ENCODE measurements at places on chromosomes 5 and 9. TPM values are rescaled to one million over a fixed set of nuclear protein-coding genes. Genes with fewer than 3 reads are reported as not detected.

GRCh38 chr9:18020121-18020745 is 441.4 kb downstream of the SH3GL2 start:
- peak; percentile 19 for DNase-seq

GRCh38 chr5:173180331-173180730 is 36.0 kb downstream of the BNIP1 start:
- DNase-seq, result no peak

DNA sequence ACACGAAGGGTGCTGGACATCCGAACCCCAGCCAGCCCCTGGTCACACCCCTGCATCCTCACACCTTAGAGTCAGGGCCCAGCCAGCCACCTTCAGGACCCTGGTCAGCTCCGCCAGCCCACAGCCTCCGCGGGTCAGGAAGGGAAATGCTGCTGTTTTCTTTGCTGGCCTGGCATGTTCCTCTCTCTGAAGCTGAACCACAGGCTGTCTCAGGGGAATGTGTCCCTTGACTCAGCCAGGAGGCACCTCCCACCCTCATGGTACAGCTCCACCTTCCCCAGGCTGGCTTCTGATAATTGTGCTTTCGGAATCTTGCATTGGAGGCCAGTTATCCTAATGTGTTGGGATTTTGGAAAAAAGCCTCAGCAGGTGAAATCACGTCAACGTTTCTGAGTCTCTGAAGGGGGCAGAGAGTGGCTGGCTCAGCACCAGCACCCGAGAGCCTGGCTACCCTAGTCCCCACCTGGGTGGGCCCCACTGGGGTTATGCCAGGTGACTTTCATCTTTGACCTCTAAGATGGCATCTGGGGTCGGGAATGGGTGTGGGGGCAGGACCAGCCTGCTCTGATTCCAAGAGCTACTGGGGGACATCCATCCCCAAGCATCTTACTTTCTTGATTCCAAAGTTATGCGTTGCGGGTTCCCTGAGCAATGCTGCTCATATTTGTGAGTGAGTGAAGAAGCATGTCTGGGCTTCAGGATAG is 9.8 kb upstream of the OLFM1 start:
- peak; percentile 14 for DNase-seq

DNA sequence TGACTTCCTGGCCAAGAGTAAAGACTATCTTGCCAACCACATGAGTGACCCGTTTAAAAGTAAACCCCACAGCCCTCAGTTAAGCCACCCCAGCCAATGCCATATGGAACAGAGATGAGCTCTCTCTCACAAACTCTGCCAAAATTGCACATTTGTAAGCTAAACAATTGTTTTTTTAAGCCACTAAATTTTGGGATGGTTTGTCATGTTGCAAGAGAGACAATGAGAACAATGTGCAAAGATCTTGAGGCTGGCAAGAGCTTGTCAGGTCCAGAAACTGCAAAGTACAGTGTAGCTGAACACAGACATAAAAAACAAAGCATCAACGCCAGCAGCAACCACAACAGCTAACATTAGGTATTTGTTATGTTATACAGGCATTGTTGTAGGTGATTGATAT is 27.8 kb downstream of the HOMER1 start:
- no peak for DNase-seq

DNA sequence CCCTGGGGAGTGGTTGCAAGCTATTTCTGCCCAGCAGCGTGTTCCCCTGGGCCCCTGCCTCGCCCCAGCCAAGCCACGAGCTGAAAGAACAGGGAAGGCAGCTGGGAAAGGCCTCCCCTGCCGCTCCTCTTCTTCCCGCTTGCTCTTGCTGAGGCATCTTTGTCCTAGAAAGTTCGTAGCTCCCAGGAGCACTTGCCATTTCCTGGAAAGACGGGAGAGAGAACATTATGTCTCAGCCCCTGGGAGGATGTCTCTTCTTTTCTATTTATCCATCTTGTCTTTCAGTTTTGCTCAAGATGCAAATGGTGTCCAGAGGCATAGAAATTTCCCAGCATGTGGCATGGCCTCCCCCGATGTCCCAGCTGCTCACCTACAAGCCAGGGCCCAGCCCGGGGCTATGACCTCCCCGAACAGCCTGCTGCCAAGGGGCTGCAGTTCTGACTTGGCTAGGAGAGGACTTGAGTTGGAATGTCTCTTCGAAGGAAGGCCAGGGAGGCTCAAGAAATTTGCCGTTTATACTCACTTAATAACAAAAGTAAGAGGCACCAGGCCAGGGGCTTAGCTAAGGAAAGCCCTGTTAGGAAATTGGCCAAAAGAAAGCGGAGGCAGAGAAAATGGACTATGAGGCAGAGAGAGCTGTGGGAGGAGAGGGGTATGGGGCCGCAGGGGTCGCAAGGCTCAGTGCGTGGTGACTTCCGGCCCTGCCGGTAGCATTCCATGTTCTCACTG is 87.3 kb downstream of the LIFR start:
- peak; percentile 69 for DNase-seq

- DNase-seq, result no peak
Measured at GRCh38 chr5:31918739-31919138, 255.4 kb downstream of the GOLPH3 start.

EIF4EBP3 gene
- total RNA-seq, result 7.8 TPM

GRCh38 chr5:671459-672328 is 21.5 kb downstream of the TPPP start:
- peak; percentile 65 for DNase-seq

- no peak for DNase-seq
Measured at GRCh38 chr5:3619579-3619978, 23.9 kb downstream of the IRX1 start.

- no peak for DNase-seq
Measured at GRCh38 chr9:32401488-32401887, 17.0 kb downstream of the ACO1 start.

DNA sequence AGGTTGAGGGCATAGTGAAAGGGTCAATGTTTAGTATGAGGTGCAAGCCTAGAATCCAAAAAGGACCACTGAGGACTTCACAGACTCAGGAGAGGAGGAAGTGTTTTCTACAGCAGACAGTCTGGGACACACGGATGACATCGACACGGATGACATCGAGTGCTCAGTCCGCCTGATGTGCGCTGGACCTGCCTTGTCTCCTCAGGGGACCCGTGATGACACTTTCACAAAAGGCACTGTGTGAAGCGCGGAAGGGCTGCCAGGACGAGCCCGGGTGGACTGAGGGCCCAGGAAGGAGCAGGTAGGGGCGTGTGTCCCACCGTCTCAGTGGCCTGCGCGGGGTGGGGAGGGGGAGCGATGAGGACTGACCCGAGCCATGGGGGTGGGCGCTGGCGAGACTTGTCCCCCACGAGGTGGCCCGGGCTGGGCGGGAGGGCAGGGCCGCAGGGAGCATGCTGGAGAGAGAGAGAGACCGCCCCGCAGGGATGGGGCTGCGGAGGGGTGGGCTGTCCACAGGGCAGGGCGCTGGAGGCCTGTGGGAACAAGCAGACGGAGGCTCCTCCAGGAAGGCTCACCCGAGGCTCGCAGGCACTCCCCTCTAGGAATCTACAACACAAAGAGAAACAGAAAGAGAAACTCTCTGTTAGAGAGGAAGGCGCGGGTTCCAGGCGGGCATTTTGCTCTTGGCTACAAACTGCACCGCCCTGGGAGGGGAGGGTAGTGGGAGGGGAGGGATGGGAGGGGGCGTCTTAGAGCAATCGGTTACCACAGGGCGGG is 54.9 kb downstream of the USP20 start:
- no peak for DNase-seq

DNA sequence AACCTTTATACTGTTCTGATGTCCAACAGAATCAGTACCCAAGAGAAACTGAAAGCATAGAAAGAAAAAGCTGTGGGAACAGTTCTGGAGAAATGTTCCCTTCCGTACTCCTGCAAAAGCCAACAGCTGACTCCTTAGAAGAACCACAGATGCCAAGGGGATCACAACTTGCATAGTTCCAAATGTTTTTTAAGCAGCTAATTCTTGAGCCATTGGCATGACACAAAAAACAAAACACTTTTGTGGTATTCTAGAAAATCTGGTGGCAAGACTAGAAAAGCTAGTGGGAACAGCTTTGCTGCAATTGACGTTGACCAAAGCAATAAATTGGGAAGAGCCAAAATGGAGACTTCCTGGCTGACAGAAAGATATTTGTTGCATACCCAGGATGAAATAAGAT is 189.9 kb downstream of the ARL15 start:
- no peak for DNase-seq

GRCh38 chr5:174751154-174752000 is 27.0 kb downstream of the MSX2 start:
- no peak for DNase-seq

DNA sequence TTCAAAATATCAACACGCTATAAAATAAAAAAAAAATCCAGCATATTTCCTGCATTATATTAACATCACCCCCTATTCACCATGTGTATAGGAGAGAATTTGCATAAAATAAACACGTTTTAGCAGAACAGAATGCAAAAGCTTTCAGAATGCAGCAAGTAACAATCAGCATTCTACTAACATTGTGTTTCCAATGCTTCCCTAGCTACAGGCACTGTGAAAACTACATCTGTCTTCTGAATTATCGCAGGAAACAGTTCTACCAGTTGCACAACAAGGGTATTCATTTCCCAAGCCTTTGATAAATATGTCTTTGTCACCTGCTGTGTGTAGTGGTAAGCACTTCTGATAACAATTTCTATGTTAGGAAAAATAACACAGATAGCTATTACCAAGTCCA is 1015.8 kb downstream of the CDH18 start:
- DNase-seq, result no peak

All from uterus (tissue), 4 donors.